Activated naive CD8-positive, alpha-beta T cell treated with anti-CD3 and anti-CD28 coated beads for 36 hours (primary cell): ENCODE measurements at places on chromosomes 3 and 15. TPM values are rescaled to one million over a fixed set of nuclear protein-coding genes. Genes with fewer than 3 reads are reported as not detected.

ILDR1 gene
- not detected for total RNA-seq

CLK3 gene
- total RNA-seq: 102 TPM

GRCh38 chr3:114034787-114035545 lies 21.4 kb downstream of the CCDC191 start:
- no peak for DNase-seq

RPUSD2 gene
- 26.1 TPM for total RNA-seq

- DNase-seq: no peak
Observed at GRCh38 chr3:72544239-72544638, 304.0 kb downstream of the SHQ1 start.
